ENCODE measurements at places on chromosomes 2 and 18.

DNA sequence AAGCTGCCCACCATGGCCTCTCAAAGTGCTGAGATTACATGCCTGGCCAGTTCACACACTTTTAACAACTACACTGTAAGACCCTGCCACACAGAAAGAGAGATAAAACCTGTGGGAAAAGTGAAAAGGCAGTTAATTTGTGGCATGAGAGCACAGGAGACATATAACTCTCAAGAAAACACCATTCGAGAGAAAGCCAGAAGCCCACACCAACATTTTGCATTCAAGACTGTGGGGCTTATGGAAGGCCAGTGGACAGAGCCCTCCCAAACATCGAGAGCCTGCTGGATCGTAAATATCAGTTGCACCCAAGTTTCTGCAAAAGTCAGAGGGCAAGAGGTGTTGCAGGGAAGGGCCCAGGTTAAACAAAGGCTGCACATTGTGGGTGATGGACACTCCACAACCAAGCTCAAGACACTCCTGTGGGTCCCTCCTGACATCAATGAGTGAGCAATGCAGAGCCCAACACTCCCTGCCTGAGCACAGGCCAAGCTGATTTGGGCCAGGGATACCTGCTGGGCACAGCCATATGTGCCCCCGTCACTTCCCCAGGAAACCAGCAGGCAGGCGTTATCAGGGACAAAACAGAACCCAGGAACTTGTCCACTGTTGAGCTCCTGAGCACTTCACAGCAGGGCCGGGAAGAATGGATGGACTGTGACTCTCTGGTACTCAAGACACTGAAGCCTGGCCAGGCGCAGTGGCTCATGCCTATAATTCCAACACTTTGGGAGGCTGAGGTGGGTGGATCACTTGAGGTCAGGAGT is 114.4 kb downstream of the ZFP36L2 start:
- H3K36me3 ChIP-seq: no peaks in the 10 kb centered on the region
- no peak for DNase-seq
- H3K4me3 ChIP-seq: no peak overlapping the region

- no peaks in the 10 kb centered on the region for H3K36me3 ChIP-seq
- H3K27me3 ChIP-seq: no peaks in the 10 kb centered on the region
- DNase-seq: no peak
- H3K4me1 ChIP-seq: no peaks in the 10 kb centered on the region
- H3K4me3 ChIP-seq: no peak overlapping the region
These were observed 85.8 kb downstream of the RDH14 start for GRCh38 chr2:18474700-18475099.

GRCh38 chr18:77208964-77209363 is 40.7 kb upstream of the GALR1 start:
- H3K36me3 ChIP-seq: no peaks in the 10 kb centered on the region
- H3K27ac ChIP-seq: peak overlapping the region; percentile 45
- H3K27me3 ChIP-seq: no peaks in the 10 kb centered on the region
- H3K4me3 ChIP-seq: peak overlapping the region; percentile 35
- no peaks in the 10 kb centered on the region for H3K4me1 ChIP-seq

- no peaks in the 10 kb centered on the region for H3K4me1 ChIP-seq
- DNase-seq: no peak
- no peaks in the 10 kb centered on the region for H3K27me3 ChIP-seq
- H3K27ac ChIP-seq: no peak overlapping the region
- H3K36me3 ChIP-seq: no peaks in the 10 kb centered on the region
These were observed 514.0 kb upstream of the CDH2 start for GRCh38 chr18:28690836-28691495.

- no peak overlapping the region for H3K4me3 ChIP-seq
- no peak overlapping the region for H3K27ac ChIP-seq
- no peak for DNase-seq
These were observed 83.5 kb upstream of the RANBP2 start for GRCh38 chr2:108635630-108636354.

- no peak for DNase-seq
- no peaks in the 10 kb centered on the region for H3K27me3 ChIP-seq
- no peaks in the 10 kb centered on the region for H3K36me3 ChIP-seq
- no peak within 1 kb of the TSS for H3K27ac ChIP-seq
- H3K4me3 ChIP-seq: no peak within 1 kb of the TSS
These were observed at the start of gene AGXT for GRCh38 chr2:240868286-240869108. Gene AGXT, plus strand, starts transcription at chr2:240868824. Its CDS starts 42 bp downstream, at chr2:240868866.

GRCh38 chr18:65221736-65222135 is 529.1 kb upstream of the CDH7 start:
- no peak overlapping the region for H3K27ac ChIP-seq
- DNase-seq: no peak

DNA sequence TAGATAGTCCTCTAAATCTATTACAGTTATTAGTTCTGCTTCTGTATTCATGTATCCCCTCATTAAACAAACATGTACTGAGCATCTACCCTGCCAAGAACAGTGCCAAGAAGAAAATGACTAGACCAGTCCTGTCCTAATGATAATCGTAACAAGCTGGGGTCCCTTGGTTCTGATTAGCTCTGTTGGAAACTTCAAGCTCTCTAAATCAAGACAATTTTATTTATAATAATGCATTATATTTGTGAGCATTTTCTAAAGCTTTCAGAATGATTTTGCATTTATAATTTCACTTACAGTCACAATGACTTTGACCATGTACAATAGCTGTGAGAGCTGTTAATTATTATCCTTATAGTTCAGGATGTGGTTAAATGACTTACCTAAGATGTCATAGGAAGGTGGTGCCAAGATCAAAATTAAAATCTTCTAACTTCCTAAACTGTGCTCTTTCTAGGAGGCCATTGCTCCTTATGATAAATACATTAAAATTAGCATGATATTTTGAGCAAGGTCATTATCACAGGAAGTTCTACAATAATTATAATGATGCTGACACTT is 336.5 kb upstream of the SLC39A10 start:
- H3K4me3 ChIP-seq: no peak overlapping the region
- no peaks in the 10 kb centered on the region for H3K27me3 ChIP-seq
- no peak overlapping the region for H3K27ac ChIP-seq
- H3K36me3 ChIP-seq: no peaks in the 10 kb centered on the region

- H3K27ac ChIP-seq: no peak overlapping the region
- no peak for DNase-seq
- no peaks in the 10 kb centered on the region for H3K27me3 ChIP-seq
- H3K4me3 ChIP-seq: no peak overlapping the region
- H3K36me3 ChIP-seq: no peaks in the 10 kb centered on the region
These were observed 21.4 kb downstream of the NCOA1 start for GRCh38 chr2:24512404-24512803.

DNA sequence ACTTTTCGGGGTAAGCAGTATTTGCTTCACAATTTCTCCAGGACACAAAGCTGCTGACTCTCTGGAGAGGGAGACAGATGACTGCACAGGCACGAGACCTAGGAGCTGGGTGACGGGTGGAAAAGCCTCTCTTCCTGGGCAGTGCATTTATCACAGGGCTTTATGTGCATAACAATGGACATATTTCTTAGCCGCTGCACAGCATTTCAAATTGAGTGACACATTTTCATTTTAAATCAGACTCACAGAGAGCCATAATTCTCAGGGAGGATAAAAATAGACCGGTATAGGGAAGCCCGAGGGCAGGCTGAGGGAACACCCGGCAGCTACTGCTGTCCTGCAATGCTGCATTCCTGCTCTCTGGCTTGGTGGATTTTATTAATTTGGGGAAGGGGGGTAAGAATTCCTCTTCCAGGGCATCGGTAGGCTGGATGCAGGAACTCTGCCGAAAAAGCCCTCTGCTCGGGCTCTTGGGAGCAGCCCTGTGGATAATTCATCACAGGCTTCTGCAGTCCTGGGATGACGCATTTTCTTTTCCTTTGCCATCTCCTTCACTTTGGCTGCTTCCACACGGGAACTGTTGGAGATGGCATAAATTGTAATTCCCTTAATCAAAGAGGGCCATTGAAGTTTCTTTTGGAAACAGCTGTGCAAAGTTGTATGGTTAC is 108.1 kb upstream of the ACAA2 start:
- DNase-seq: no peak
- no peaks in the 10 kb centered on the region for H3K4me1 ChIP-seq
- peaks cover 19% of the 10 kb centered on the region for H3K27me3 ChIP-seq
- no peak overlapping the region for H3K4me3 ChIP-seq
- no peaks in the 10 kb centered on the region for H3K36me3 ChIP-seq

- no peak overlapping the region for H3K27ac ChIP-seq
- DNase-seq: no peak
These were observed 53.6 kb downstream of the TSHZ1 start for GRCh38 chr18:75264195-75264594.

DNA sequence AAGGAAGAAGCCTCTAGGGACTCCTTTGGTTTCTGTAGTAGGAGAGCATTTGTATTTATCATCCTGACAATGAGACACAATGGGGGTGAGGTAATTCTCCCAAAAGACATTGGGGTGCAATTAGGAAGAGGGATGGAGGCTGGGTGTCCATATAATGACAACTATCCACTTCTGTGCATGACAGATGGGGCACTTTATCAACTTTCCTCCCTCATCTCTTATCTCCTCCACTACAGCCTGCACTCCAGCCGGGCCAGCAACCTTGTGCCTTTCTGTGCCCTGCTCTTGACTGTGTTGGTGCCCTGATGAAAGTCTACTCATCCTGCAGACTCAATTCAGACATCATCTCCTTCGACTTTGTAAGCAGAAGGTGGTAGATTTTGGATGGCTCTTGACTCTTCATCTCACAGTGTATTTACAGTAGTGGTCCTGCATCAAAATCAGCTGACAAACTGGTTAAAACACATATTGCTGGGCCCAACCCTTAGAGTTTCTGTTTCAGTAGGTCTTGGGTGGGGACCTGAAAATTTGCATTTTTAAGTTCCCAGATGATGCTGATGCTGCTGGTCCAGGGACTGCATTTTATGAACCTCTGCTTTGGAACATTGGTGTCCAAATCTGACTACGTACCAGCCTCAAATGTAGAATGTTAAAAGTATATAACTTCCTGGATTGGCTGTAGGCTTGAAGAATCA is 40.8 kb upstream of the CFAP36 start:
- no peaks in the 10 kb centered on the region for H3K36me3 ChIP-seq
- no peaks in the 10 kb centered on the region for H3K4me1 ChIP-seq
- no peaks in the 10 kb centered on the region for H3K27me3 ChIP-seq
- DNase-seq: no peak
- no peak overlapping the region for H3K27ac ChIP-seq

DNA sequence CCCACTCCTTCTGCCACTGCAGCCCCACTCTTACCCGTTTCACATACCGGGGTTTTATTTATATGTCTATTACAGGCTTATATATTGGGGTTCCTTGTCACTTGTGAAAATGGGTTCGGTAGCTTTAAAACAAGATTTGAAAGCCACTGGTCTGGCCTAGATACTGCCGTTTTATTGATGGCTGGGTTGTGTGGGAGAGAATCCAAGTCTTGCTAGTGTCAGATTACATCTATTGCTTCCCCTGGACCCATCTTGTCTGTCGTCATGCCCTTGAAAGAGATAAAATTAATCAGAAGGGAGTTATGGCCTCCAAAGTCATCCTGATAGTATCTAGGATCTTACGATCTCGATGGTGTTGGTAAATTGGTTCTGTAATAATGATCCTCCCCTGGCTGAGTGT is 79.4 kb downstream of the EIPR1 start:
- no peak for DNase-seq
- H3K4me3 ChIP-seq: no peak overlapping the region
- H3K27ac ChIP-seq: no peak overlapping the region
- no peaks in the 10 kb centered on the region for H3K27me3 ChIP-seq
- peaks cover 6% of the 10 kb centered on the region for H3K36me3 ChIP-seq
- H3K4me1 ChIP-seq: peaks cover 2% of the 10 kb centered on the region

GRCh38 chr2:233261819-233262555 is 10.5 kb downstream of the ATG16L1 start:
- no peak for DNase-seq
- H3K27me3 ChIP-seq: no peaks in the 10 kb centered on the region
- H3K4me1 ChIP-seq: peaks cover 3% of the 10 kb centered on the region
- no peak overlapping the region for H3K4me3 ChIP-seq

GRCh38 chr18:11665587-11665986 is 23.5 kb upstream of the GNAL start:
- no peak overlapping the region for H3K4me3 ChIP-seq
- no peaks in the 10 kb centered on the region for H3K27me3 ChIP-seq
- H3K36me3 ChIP-seq: no peaks in the 10 kb centered on the region
- no peaks in the 10 kb centered on the region for H3K4me1 ChIP-seq
- H3K27ac ChIP-seq: no peak overlapping the region

DNA sequence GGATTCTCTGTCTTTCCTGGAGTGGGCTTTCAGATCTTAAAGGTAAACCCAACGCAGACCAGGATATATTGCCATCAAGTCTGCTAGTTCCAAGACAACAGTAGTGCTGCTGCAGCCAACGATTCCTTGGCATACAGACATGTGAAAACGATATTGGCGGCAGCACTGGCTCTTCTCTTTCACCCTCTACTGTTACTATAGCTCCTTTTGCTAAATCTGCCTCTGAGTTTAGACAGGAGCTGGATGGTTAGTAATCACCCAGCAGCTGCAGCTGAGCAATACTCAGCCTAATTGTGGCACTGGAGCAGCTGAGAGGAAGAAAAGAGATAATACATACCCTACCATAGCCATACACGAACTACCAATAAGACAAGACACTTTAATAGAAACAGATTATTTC is 4.0 kb downstream of the YES1 start:
- no peak overlapping the region for H3K4me3 ChIP-seq
- no peaks in the 10 kb centered on the region for H3K36me3 ChIP-seq
- peaks cover 4% of the 10 kb centered on the region for H3K27me3 ChIP-seq
- H3K4me1 ChIP-seq: peaks cover 10% of the 10 kb centered on the region

DNA sequence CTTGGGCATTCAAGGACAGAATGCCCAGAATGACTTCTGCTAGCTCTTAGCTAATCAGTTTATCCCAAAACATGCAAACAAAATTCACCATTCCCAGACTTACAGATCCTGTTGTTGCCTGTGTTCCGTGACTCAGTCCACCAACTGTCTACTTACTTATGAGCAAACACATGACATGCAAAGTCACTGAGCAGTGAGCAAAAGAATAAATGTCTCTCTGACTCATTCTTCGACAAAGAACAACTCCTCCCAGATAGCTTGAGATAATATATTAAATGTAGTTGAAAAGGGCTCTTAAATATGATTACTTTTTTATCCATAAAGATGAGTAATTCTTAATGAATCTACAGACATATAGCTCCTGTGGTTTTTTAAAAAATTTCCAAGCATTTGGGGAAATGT is 9.0 kb upstream of the CREG2 start:
- no peak for DNase-seq
- no peaks in the 10 kb centered on the region for H3K36me3 ChIP-seq
- no peak overlapping the region for H3K4me3 ChIP-seq
- H3K4me1 ChIP-seq: peaks cover 27% of the 10 kb centered on the region
- no peaks in the 10 kb centered on the region for H3K27me3 ChIP-seq
- no peak overlapping the region for H3K27ac ChIP-seq

DNA sequence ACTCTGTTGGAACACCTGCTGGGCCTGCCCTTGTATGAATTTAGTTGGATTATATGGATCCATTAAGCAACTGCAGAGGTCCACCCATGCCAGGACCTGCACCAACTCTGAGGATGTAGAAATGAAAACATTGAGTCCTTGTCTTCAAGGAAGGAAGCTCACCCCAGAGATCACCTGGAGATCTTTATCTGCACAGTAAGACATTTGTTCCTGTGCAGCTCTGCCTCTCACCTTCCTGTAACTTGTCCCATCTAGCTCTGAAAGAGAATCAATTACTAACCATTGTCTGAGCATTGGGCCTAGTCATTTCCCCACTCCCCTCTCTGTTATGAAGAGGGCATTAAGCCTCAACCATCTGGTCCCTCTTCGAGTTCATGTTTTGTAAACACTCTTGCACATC is 105.2 kb upstream of the YWHAQ start:
- H3K36me3 ChIP-seq: no peaks in the 10 kb centered on the region
- no peak for DNase-seq
- H3K4me1 ChIP-seq: peaks cover 8% of the 10 kb centered on the region
- peak overlapping the region; percentile 79 for H3K27ac ChIP-seq
- no peaks in the 10 kb centered on the region for H3K27me3 ChIP-seq

- no peaks in the 10 kb centered on the region for H3K27me3 ChIP-seq
- H3K27ac ChIP-seq: no peak overlapping the region
- DNase-seq: no peak
- H3K36me3 ChIP-seq: peaks cover 5% of the 10 kb centered on the region
- H3K4me1 ChIP-seq: peaks cover 7% of the 10 kb centered on the region
These were observed 1.9 kb downstream of the ATG4B start for GRCh38 chr2:241639385-241639784.

Data from thymus (tissue), 14 donors.